NAMALWA (cell line): ENCODE measurements at places on chromosomes 7 and 10.

DNA sequence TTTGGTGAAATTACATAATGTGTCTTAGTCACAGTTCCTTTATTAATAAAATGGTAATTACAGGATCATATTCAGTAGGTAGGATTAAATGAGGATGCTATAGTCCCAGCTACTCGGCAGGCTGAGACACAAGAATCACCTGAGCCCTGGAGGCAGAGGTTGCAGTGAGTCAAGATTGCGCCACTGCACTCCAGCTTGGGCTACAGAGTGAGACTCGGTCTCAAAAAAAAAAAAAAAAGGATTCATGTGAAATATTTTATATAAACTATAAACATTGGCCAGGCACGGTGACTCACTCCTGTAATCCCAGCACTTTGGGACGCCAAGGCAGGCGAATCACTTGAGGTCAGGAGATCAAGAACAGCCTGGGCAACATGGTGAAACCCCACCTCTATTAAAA, 197.9 kb downstream of the IMMP2L start:
- DNase-seq = no peak

DNA sequence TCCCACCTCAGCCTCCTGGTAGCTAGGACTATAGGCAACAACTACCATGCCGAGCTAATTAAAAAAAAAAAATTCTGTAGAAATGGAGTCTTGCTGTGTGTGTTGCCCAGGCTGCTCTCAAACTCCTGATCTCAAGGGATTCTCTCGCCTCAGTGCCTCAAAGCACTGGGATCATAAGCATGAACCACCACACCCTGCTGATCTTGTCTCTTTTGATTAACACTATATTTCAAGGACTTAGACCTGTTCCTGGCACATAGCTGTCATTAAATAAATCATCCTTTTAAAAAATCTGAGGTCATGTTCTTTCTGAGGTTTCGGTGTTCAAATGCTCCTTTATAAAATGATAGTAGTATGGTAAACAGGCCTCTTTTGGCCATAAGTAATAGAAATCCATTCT, 4.8 kb downstream of the PALS2 start:
- DNase-seq = no peak

DNA sequence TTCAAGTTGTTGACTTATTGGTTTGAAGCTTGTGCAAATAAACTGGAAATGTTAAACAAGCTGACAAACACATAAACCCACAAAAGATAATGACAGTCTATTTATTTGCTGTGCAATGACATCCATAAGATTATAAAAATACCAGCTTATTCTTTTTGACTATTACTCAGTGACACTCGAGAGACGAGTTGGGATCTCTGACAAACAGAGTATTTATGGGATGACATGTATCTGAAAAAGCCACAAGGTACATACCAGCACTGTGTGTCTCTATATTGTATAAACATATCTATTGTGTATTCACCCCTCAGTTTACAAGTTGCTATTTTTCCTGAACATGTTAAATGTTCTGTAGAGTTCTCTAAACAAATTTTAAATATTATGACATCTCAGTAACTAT, 88.9 kb downstream of the CHRM2 start:
- DNase-seq = no peak

- no peak for DNase-seq
Measured at GRCh38 chr10:49435225-49435624, 39.3 kb upstream of the DRGX start.

DNA sequence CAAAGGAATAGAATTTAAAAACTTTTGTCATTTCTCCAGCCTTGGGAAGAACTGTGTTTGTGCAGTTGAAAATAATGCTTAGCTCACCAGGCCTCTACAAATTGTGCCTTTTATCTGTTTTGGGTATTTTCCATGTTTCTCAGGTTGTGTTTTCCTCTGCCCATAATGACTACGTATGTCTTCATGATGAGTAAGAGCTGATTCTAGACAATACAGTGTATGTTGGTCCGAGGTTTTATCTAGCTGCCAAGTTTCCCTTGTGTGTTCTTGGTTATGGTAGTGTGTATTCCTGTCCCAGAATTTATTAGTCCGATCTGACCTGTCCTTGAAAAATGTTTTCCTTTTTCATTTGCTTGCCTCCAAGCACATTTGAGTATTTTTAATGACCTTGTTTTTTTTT, 83.7 kb upstream of the GLCCI1 start:
- no peak for DNase-seq

DNA sequence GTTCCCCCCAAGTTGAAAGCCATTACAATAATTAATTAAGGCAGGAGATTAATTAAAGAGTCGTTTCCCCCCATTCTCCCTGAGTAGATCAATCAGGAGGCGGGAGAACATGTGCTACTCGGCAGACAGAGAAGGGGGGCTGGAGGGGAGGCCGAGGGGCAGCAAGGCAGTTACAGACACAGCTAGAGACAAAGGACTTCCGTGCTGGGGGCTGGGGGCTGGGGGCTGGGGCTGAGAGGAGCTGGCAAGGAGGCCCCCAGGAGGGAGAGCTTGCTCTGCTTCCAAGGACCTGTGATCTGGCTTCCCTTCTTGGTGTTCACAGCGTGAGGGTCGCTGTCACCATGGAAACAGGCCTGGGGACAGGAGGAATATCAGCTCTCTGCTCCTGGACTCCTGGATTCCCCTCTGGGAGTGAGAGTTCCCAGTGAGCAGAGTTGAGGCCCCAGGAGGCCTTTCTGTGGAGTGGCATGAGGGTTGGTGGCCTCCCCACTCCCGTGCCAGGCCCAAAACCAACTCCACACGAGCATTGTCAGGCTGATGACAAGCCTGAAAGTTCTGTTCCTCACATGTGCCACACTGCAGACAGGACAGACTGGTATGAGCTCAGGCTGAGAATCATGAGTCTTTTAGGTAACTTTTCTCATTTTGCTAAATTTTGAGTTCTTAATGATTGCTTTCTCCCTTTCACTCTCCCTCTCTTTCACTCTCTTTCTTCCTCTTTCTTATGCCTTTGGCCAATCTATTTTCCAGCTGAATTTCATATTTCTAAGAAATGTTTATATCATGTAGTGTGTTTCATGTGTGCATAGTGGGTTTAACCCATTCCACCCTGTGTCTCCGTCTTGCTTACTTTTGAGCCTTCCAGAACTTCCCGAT, 16.4 kb downstream of the FAM241B start:
- no peak for DNase-seq
